CD4-positive, CD25-positive, alpha-beta regulatory T cell (primary cell): ENCODE measurements at places on chromosomes 3 and 15.

GRCh38 chr3:124059580-124059979, 67.7 kb upstream of the ROPN1 start:
- no peak for DNase-seq

GRCh38 chr15:94442480-94442879, 211.1 kb downstream of the MCTP2 start:
- DNase-seq = no peak

GRCh38 chr15:27179789-27180188, 208.8 kb downstream of the GABRG3 start:
- no peak for DNase-seq

DNA sequence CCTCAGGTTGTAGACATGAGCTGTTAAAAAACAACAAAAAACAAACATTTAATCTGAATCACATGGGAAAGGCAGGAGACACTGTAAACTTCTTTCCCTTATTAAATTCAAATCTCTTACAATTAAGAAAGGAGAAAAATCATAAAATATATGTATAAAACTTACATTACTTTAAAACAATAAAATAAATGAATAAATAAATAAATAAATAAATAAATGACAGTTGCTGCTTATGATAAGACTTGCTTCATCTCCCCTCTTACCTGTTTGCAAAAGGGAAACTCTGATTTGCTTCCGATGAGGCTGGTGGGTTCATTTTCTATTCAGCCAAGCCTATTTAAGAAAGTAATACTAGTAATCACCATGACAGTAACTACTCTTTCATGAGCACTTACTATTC, 353.4 kb upstream of the TBL1XR1 start:
- DNase-seq = no peak

DNA sequence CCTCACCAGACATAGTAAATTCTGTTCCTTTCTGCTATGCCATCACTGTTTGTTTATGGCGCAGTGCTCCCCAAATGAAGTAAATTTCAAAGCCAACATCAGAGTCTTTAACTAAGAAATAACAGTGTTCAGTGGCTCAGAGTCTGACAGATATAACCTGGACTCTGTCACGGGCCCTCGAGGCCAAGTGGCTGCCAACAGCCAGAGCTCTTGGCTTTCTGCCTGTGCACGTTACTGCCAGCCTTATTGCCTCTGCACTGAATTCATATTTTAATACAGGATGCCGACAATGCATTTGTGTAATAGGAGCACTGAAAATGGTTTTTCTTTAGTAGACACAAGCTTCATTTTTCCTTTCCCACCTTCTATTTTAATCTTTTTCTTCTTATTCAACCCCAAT, 219.9 kb downstream of the NLGN1 start:
- no peak for DNase-seq

GRCh38 chr3:98326105-98326893, 27.4 kb upstream of the OR5K4 start:
- DNase-seq = no peak

DNA sequence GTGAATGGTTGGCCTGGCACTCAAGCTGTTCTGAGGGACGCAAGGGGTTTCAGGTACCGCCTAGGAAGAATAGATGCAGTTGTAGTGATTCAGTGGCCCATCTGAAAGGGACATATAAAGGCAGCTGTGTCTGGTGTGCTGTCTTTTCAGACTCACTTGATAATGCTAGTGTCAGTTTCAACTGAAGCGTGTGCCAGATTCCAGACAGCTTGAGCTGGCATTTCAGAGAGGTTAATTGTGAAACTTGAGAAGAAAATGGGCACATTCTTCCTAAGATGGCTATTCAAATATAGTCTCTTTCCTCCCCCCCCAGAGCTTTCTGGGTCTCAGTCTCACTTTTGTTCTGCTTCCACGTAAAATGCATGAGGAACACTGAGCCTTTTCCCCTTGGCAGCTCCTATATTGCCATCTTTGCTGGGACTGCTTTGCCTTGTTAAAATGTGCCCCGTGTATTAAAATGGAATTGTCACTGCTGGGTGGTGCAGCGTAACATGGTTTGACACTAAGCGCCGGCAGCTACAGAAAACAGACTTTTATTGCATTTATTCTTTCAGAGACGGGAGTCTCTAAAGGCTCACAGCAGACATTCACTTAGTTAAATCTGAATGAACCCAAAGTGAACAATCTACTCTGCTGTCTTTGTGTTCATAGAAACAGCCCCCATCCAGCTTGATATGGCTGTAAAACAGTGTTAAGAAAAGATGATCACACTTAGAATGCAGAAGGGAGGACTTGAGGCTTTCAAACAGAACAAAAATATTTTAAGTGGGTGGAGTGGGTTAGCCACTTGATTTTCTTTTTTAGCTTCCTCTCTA, 478.7 kb downstream of the RBMS3 start:
- no peak for DNase-seq

- DNase-seq = no peak
Measured at GRCh38 chr3:42175386-42176240, 84.5 kb downstream of the TRAK1 start.

DNA sequence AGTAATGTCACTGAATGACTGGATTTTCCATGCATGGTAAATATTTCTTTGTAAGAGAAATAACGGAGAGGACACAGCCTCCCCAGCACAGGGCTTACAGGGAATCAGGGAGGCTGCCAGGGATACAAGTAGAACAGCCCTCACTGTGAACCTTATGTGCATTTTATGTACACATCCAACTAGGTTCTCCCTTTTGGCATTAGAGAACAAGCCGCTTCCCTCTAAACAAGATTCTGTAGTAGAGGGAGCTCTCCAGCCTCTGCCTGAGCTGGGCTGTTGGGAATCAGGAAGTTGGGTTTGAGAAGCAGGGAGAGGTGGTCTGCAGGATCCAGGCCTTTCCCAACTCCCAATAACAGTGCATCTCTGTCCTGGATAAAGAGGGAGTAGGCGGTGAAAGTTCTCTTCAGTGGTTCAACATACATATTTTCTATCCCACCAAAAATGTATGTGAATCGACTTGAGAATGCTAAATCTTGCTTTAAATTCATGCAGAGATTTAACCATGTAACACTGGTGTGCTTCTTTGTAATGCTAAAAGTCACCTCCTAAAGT, 83.7 kb downstream of the ARNT2 start:
- no peak for DNase-seq

- DNase-seq = no peak
Measured at GRCh38 chr3:63064209-63064755, 189.1 kb upstream of the CADPS start.

GRCh38 chr15:62909257-62909656, 133.3 kb upstream of the TPM1 start:
- no peak for DNase-seq

DNA sequence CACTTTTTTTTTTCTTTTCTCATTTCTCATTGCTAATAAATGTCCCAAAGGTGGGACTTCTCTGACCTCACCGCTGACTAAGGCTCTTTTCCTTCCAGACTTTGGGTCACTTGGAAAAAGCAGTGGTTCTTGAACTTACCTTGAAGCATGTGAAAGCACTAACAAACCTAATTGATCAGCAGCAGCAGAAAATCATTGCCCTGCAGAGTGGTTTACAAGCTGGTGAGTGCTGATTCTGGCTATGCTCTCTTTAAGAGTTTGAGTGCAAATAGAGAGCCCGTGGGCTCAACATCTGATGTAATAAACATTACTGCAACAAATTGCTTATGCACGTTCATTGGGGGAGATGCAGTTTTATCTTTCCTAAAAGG, 2.0 kb downstream of the BHLHE40 start:
- peak; percentile 23 for DNase-seq
